Chondrocyte (in vitro differentiated cells): ENCODE measurements at places on chromosomes 12 and 14. TPM values are rescaled to one million over a fixed set of nuclear protein-coding genes. Genes with fewer than 3 reads are reported as not detected.

DNA sequence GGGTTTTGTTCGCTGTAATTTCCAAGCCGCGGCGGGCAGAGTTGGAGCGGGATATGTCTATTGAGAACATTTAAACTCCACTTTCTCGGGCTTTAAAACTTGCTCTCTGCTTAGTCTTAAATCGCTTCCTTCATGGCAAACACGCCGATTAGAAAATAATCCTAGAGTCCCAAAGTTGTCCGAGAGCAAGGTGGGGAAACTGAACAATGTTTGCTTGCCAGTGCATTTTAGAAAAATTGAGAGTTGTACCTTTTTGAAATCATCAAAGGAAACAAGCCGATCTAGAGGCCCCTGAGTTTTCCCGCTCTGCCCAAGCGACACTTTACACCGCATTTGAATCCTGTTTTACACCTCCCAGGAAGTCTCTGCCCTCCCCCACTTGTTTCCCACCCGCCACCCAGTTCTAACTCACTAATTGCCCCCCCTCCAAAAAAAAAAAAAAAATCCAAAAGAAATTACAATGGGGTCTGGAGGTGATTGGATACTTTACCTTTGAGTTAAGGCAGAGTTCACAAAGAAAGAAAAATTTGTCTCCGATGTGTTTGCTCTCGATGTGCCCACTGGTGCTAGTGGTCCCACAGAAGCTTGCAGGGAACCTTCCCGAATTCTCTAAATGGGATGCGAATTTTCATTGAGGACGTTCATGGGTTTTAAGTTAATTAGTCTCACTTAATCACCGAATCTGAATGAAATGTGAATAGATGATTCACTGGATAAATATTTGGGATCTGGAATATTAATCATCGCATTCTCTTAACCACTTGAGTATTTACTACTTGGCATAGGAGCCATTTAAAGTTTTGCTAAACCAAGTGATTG lies 2.3 kb downstream of the HMGA2 start:
- H3K27ac ChIP-seq = peak overlapping the region; percentile 94
- DNase-seq = no peak
- no peaks in the 10 kb centered on the region for H3K27me3 ChIP-seq
- H3K4me3 ChIP-seq = peak overlapping the region; percentile 96
- H3K36me3 ChIP-seq = peaks cover 1% of the 10 kb centered on the region

Gene PLEK2
- total RNA-seq = not detected in 3 replicates

GRCh38 chr14:22678221-22678620 lies 34.1 kb upstream of the OR6J1 start:
- peaks cover 3% of the 10 kb centered on the region for H3K36me3 ChIP-seq
- no peaks in the 10 kb centered on the region for H3K27me3 ChIP-seq
- no peaks in the 10 kb centered on the region for H3K4me1 ChIP-seq
- no peak overlapping the region for H3K4me3 ChIP-seq

DNA sequence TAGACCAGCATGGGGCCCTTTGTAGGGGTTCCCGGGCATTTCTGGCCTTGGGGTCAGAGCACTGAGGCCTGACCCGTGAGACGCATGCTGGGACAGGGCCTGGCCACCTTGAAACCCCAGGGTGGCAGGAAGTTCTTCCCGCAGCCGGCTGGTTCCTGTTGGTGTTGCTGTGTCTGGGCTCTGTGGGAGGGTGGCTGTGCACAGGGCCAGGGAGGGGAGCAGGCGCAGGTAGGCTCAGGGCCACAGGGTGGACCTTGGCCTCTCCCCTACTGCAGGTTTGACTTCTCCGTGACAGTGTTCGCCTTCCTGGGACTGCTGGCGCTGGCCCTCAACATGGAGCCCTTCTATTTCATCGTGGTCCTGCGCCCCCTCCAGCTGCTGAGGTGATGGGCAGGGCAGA lies 48.2 kb downstream of the SLC8B1 start:
- DNase-seq = no peak
- H3K27ac ChIP-seq = no peak overlapping the region
- no peaks in the 10 kb centered on the region for H3K27me3 ChIP-seq
- H3K4me3 ChIP-seq = no peak overlapping the region

DNA sequence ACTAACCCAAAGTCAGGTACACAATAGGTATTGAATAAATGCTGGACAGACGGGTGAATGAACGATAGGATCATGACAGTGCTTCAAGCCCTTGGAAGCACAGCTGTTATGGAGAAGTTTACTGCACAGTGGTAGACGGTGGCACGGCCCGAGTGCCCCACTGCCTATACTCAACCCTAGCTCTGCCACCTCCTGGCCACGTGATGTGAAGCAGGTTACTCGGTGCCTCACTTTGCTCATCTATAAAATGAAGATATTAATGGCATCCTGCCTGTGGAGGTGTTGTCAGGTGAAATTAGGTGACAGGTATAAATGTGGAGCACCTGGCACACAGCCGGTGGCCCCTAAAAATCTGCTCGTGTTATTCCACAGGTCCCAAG lies 5.8 kb downstream of the ASB2 start:
- peaks cover 18% of the 10 kb centered on the region for H3K4me1 ChIP-seq
- no peak overlapping the region for H3K27ac ChIP-seq
- H3K4me3 ChIP-seq = no peak overlapping the region
- no peak for DNase-seq

- no peaks in the 10 kb centered on the region for H3K36me3 ChIP-seq
- peaks cover 4% of the 10 kb centered on the region for H3K4me1 ChIP-seq
- H3K27ac ChIP-seq = no peak overlapping the region
- DNase-seq = no peak
These were observed 17.4 kb upstream of the LEMD3 start for GRCh38 chr12:65152012-65152411.

Gene FGF6
- total RNA-seq = not detected in 3 replicates

Gene GALNT16
- total RNA-seq = 28.1 to 36.7 TPM (median 34.4 TPM) in 3 replicates

DNA sequence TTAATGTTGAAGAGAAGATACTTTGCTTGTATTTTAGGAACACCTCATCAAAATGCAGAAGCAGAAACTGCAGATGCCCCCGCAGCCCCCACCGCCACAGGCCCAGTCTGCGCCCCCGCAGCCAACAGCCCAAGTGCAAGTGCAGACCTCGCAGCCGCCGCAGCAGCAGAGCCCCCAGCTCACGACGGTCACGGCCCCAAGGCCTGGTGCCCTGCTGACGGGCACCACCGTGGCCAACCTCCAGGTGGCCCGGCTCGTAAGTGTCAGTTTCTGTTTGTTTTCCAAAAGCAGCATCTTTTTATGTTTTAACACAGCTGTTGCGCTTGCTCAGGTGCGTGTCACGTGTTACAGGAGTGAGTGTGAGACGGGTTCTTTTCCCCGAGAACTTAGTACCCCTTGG lies 79.5 kb downstream of the DDX51 start:
- DNase-seq = no peak
- no peak overlapping the region for H3K4me3 ChIP-seq
- peaks cover 36% of the 10 kb centered on the region for H3K36me3 ChIP-seq
- H3K4me1 ChIP-seq = peaks cover 4% of the 10 kb centered on the region

Gene PARPBP
- total RNA-seq = 3.8 to 5.2 TPM (median 3.9 TPM) in 3 replicates

DNA sequence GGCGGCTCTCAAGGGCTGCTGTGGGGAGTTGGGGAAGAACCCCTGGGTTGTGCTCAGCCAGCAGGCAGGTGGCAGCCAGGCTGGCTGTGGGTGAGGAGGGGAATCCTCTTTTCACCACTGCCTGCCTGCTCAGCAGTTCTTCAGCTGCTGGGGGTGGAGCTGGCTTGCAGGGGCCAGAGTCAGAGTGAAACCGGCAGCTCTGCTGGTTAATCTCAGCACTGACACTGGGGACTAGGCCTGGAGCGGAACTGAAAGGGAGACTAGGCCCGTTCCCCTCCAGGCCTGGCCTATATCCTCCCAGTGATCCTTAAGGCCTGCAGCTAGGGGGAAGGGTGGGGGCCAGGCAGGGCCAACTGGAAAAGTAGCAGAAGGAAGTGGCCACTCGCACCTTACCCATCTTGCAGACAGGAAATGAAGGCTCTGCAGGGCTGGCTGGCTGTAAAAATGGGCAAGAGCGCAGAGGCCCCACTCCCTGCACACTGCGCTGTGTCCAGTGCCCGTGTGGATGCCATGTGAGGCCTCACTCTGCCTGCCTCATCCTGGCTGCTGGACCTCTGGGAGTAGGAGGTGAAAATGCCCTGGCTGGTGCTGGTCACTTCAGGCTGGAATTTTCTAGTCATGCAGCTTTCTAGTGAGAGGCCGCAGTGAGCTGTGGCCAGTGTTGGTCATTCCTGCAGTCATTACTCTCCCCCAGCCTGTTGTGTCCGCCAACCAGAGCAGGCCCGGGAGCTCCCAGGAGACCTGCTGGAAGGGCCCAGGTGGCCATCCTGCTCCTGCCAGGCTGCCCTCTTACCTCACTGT lies 39.4 kb downstream of the SH2B3 start:
- DNase-seq = no peak
- H3K36me3 ChIP-seq = peaks cover 13% of the 10 kb centered on the region
- peaks cover 33% of the 10 kb centered on the region for H3K4me1 ChIP-seq
- no peak overlapping the region for H3K4me3 ChIP-seq
- no peaks in the 10 kb centered on the region for H3K27me3 ChIP-seq

Gene FAM90A1
- total RNA-seq = not detected in 3 replicates

- peaks cover 7% of the 10 kb centered on the region for H3K4me1 ChIP-seq
- H3K4me3 ChIP-seq = no peak overlapping the region
- DNase-seq = no peak
- H3K27ac ChIP-seq = no peak overlapping the region
- H3K36me3 ChIP-seq = no peaks in the 10 kb centered on the region
These were observed 21.1 kb downstream of the PRKCH start for GRCh38 chr14:61342486-61342885.

DNA sequence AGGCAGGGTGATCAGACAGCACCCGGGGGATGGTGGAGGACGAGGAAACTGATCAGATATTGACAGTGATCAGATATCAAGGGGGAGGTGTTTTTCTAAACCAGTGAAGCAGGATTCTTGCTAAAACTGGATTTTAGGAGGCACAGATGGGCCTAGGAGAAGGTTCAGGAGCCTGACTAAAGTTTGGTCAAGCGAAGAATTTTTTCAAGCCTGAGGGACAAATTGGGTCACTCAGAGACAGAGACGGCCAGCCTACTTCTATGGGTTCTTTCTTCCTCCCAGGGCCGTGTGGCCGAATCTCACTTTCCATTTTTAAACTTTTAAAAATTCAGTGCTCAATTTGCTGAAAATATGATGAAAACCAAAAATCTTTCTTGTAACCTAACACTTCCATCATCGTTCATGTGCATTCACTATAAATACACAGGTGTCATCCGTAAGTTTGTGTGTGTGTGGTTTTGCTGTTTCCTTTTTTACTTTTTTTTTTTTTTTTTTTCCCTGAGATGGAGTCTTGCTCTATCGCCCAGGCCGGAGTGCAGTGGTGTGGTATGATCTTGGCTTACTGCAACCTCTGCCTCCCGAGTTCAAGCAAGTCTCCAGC lies 68.5 kb downstream of the RIN3 start:
- peaks cover 24% of the 10 kb centered on the region for H3K36me3 ChIP-seq
- H3K4me1 ChIP-seq = peaks cover 22% of the 10 kb centered on the region
- H3K27ac ChIP-seq = no peak overlapping the region
- no peak for DNase-seq
- H3K27me3 ChIP-seq = no peaks in the 10 kb centered on the region

Gene CKAP4
- 329 to 348 TPM (median 333 TPM) in 3 replicates for total RNA-seq
